ENCODE measurements at places on chromosomes 1 and 21. TPM values are rescaled to one million over a fixed set of nuclear protein-coding genes. Genes with fewer than 3 reads are reported as not detected.

Gene KIAA1614
- 3.0 TPM for total RNA-seq

Gene OR6N1
- not detected for total RNA-seq

Gene DMBX1
- total RNA-seq, result not detected

Gene OR10Z1
- not detected for total RNA-seq

Gene ACTN2
- total RNA-seq, result under 0.01 TPM

Gene PSEN2
- total RNA-seq, result 20.5 TPM

Gene LORICRIN
- not detected for total RNA-seq
